HCT116 (cell line): ENCODE measurements at places on chromosomes 1 and 21. TPM values are rescaled to one million over a fixed set of nuclear protein-coding genes. Genes with fewer than 3 reads are reported as not detected.
A peak's percentile ranks its signal among the peaks of the same experiment; 100 is the strongest.

TTLL10 gene
- total RNA-seq = 0.10 TPM

OLIG2 gene
- not detected for total RNA-seq

DNA sequence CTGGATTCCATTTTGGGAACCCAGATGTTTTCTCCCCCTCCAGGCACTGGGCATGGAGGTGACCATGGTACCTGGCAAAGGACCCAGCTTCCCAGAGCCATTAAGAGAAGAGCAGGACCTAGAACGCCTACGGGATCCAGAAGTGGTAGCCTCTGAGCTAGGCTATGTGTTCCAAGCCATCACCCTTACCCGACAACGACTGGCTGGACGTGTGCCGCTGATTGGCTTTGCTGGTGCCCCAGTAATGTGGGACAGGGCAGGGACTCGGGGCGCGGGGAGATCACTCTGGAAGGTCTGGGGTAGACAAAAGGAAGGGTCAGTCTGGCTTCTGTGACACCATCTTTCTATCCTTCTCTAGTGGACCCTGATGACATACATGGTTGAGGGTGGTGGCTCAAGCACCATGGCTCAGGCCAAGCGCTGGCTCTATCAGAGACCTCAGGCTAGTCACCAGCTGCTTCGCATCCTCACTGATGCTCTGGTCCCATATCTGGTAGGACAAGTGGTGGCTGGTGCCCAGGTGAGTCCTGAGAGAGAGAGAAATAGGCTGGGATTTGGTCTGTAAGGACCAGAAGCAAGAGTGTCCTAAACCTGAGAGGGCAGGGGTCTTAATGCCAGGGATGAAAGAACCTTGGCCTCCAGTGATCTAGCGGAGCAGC, 1.6 kb downstream of the UROD start:
- no peaks in the 10 kb centered on the region for H3K27me3 ChIP-seq
- no peak overlapping the region; the same call in 1 of the 2 replicates for H3K4me3 ChIP-seq
- peaks cover 2% of the 10 kb centered on the region; the same call in 1 of the 2 replicates for H3K36me3 ChIP-seq
- DNase-seq = no peak

- no peaks in the 10 kb centered on the region for H3K27me3 ChIP-seq
- DNase-seq = no peak
- no peaks in the 10 kb centered on the region for H3K4me1 ChIP-seq
- no peak overlapping the region for H3K27ac ChIP-seq
- H3K4me3 ChIP-seq = no peak overlapping the region
Observed at GRCh38 chr21:46622226-46622625, 13.2 kb upstream of the PRMT2 start.

DNA sequence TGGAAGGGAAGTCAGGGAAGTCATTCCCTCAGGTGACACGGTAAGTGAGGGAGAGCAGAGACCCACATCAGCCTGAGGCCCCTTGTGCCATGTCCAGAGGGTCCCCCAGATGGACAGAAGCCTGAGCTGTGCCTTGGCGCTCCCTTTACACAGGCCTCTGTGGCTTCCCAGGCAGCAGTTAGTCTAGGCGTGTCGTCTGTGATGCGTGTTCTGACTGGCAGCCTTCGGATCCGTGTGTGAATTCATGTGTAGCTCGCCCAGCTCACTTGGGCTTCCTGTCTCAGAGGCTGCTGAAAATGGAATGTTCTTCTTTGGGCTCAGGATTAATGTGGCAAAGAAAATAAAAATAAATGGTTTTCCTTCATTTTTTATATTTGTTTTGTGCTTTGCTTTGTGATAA, 28.3 kb downstream of the PRMT2 start:
- H3K4me3 ChIP-seq = no peak overlapping the region
- H3K36me3 ChIP-seq = peaks cover 2% of the 10 kb centered on the region; the same call in 1 of the 2 replicates
- no peak overlapping the region for H3K27ac ChIP-seq
- DNase-seq = no peak
- H3K27me3 ChIP-seq = no peaks in the 10 kb centered on the region

GRCh38 chr1:40409467-40409866, 35.9 kb downstream of the SMAP2 start:
- H3K36me3 ChIP-seq = 0 out of 2 replicates have a peak, but pooled peaks cover 2% of the 10 kb centered on the region
- no peak overlapping the region for H3K27ac ChIP-seq
- H3K27me3 ChIP-seq = no peaks in the 10 kb centered on the region
- no peaks in the 10 kb centered on the region for H3K4me1 ChIP-seq
- no peak overlapping the region for H3K4me3 ChIP-seq

GRCh38 chr1:61869691-61870109, 127.4 kb downstream of the PATJ start:
- H3K27ac ChIP-seq = no peak overlapping the region
- no peaks in the 10 kb centered on the region; the same call in 1 of the 2 replicates for H3K36me3 ChIP-seq
- no peaks in the 10 kb centered on the region for H3K4me1 ChIP-seq
- H3K4me3 ChIP-seq = no peak overlapping the region
- no peak for DNase-seq
- no peaks in the 10 kb centered on the region for H3K27me3 ChIP-seq

- no peak for DNase-seq
- H3K4me1 ChIP-seq = peaks cover 14% of the 10 kb centered on the region
- no peak overlapping the region for H3K4me3 ChIP-seq
Observed at GRCh38 chr1:223737342-223737741, 25.0 kb downstream of the CAPN2 start.

DNA sequence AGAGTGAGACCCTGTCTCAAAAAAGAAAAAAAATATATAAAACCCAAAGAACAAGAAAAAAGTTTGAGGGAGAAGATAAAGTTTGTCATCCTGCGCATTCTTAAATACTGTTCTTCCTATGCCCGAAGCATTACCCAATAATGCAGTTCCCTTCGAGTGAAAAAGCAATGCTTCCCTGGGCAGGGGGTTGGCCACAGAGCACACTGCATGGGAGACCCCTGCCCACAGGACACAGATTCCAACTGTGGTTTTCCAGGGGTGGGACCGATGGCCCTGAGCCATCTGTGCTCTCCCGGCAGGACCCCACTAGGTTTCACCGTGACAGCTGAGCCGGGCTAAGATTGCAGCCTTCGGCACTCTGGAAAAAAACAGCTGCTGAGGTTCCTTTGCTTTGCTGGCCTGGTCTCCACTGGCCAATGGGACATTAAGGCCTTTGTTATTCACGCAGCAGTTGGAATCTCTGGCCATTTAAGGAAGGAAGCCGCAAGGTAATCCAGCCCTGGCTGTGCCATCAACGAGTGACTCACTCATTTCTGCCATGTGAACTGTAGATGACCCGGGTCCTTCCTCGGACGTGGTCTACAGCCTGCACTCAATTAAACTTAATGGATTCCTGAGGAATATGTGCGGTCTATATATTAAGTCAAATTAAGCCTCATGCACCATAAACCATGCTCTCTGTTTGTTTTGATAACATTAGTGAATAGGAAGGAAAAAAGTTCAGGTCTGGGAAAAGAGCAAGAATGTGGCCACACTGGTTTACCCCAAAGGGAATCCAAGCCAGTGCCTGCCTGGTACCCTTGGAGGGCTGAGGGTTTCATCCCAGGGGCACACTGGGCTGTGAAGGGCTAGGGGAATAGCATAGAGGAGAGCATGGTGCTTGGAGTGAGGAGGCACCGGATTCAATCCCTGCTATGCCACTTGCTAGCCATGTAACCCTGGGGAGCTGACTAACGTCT, 163.2 kb downstream of the ZBTB18 start:
- H3K4me3 ChIP-seq = no peak overlapping the region
- H3K36me3 ChIP-seq = no peaks in the 10 kb centered on the region
- peaks cover 24% of the 10 kb centered on the region for H3K4me1 ChIP-seq
- H3K27me3 ChIP-seq = no peaks in the 10 kb centered on the region
- peak overlapping the region; percentile 48 for H3K27ac ChIP-seq

DNA sequence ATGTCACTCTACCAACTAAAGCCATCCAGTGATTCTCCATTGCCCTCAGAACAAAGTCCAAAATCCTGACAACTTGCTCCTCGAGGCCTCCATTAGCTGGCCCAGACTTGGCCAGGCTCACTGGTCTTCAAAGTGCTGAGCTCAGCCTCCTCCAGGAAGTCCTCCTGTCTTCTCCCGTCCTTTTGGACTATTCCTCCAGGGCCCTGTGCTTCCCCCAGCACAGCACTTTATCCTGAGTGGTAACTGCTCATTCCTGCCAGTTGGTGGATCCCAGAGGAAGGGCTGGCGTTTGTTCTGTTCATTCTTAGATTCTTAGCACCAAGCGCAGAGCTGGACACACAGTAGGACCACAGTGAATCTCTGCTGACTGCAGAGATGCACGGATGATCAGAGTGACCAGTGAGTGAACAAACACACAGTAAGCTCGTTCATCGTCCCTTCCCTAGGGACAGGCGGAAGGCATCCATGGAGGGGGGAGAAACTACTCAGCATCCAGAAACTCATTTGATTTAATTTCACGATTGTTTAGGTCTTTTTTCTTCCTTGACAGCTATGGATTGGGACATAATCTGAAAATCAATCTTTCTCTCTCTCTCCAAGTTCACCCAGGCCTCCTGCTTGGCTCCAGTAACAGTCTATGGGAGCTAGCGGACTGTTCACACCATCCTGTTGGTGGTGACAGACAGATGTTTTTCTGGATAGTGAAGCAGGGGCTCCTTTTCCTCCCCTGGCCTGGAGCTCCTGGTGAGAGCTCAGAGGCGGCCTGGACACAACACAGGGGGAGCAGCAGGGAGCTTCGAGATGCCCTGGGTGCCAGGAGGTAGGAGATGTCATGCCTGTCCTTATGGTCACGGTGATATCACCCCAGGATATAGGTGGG, 180.2 kb downstream of the PTPRU start:
- H3K4me1 ChIP-seq = 0 out of 2 replicates have a peak, but pooled peaks cover 4% of the 10 kb centered on the region
- H3K36me3 ChIP-seq = no peaks in the 10 kb centered on the region
- DNase-seq = no peak
- no peak overlapping the region for H3K4me3 ChIP-seq
- peaks cover 4% of the 10 kb centered on the region; the same call in 1 of the 2 replicates for H3K27me3 ChIP-seq

- H3K4me1 ChIP-seq = no peaks in the 10 kb centered on the region
- no peak overlapping the region for H3K27ac ChIP-seq
- peaks cover 10% of the 10 kb centered on the region for H3K27me3 ChIP-seq
- DNase-seq = no peak
- no peaks in the 10 kb centered on the region for H3K36me3 ChIP-seq
Observed at GRCh38 chr21:41503331-41503730, 4.6 kb downstream of the TMPRSS2 start.

- no peak for DNase-seq
- H3K27ac ChIP-seq = no peak within 1 kb of the TSS
- no peak within 1 kb of the TSS for H3K4me3 ChIP-seq
- no peaks in the 10 kb centered on the region for H3K4me1 ChIP-seq
- H3K27me3 ChIP-seq = no peaks in the 10 kb centered on the region
Observed at GRCh38 chr1:115840605-115841460, at the start of gene NHLH2. TSS of gene NHLH2 (minus strand) at chr1:115841126. CDS start at chr1:115838372, 2,754 bp downstream.

DNA sequence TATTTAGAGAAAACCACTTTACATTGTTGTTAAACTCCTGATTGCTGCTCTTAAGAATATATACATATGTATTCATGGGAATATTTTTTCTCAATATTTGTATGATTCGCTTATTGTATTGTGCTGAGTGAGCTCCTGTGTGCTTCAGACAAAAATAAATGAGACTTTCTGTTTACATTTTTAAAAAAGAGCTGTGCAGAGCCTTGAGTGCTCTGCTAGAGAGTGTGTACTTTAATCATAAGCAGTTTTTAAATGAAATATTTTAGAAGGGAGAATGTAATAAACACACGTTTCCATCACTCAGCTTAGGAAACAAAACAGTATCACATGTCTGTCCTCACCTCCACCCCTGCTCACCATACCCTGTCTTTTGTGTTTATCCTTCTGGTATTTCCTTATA, 9.7 kb downstream of the PTPN14 start:
- no peaks in the 10 kb centered on the region for H3K36me3 ChIP-seq
- DNase-seq = no peak
- H3K4me3 ChIP-seq = no peak overlapping the region
- no peaks in the 10 kb centered on the region for H3K4me1 ChIP-seq
- no peaks in the 10 kb centered on the region for H3K27me3 ChIP-seq
- H3K27ac ChIP-seq = no peak overlapping the region

DNA sequence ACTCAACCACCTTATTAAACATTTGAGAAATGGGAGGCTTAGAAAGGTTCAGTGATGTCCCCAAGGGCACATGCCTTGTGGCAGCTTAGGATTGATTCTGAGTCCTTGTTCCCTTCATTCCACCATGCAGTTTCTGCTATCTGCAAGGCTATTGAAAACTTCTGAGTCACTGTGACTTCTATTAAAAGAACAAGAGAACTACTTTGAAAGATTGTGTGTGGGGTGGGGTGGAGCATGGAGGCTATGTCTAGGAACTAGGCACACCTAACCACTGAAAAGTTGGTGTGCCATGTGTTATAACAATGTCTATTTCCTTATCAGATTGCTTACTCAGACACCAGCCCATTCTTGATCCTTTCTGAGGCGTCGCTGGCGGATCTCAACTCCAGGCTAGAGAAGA, 10.8 kb downstream of the MTARC1 start:
- no peaks in the 10 kb centered on the region for H3K27me3 ChIP-seq
- H3K36me3 ChIP-seq = peaks cover 4% of the 10 kb centered on the region; the same call in 1 of the 2 replicates
- H3K4me1 ChIP-seq = no peaks in the 10 kb centered on the region
- no peak for DNase-seq

DNA sequence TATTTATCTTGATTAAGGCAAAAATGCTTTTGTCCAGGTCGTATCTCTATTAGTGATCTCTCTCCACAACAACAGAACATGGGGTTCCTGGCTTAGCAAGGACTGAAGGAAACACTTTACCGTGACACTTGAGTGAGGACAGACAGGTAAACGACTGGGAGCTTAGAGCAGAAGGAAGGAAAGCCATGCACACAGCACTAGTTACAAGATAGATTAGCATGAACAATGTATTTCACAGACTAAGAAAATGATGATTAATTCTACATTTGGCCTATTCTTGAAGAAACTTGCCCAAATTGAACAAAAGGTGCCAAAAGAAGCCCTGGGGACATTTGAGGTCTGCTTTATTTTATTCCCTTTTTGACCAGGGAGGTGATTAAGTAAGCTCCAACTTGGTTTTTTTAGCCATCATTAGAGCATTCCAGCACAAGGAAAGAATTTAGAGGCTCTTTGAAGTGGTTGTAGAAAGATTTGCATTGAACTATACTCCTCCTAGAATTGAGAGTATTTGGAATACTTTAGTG, 248.5 kb downstream of the USP25 start:
- H3K27me3 ChIP-seq = no peaks in the 10 kb centered on the region
- no peak overlapping the region for H3K4me3 ChIP-seq
- H3K36me3 ChIP-seq = no peaks in the 10 kb centered on the region
- DNase-seq = no peak

DNA sequence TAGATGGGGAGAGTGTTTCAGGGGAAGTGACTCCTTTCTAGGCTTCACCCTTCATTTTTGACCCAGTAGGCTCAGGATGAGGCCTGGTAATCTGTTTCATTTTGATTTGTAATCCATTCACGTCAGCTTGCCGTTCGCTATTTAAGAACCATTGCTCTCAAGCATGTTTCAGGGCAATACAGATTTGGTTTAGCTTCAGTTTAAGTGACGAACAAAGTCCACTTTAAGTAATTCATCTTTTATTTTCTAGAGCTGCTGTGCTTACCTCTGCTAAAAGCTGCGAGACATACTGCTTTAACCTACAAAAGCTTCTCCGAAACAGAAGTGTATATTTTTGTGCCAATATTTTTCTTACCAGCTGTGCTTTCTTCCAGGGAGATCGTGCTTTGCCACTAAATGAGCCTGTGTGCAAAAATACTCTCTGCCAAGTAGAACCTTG, 8.9 kb upstream of the FMO3 start:
- no peaks in the 10 kb centered on the region for H3K27me3 ChIP-seq
- no peak overlapping the region for H3K4me3 ChIP-seq
- no peaks in the 10 kb centered on the region for H3K36me3 ChIP-seq
- H3K27ac ChIP-seq = no peak overlapping the region
- no peaks in the 10 kb centered on the region for H3K4me1 ChIP-seq
- DNase-seq = no peak

GRCh38 chr1:208445758-208446203, 201.6 kb upstream of the PLXNA2 start:
- H3K4me1 ChIP-seq = no peaks in the 10 kb centered on the region
- DNase-seq = no peak
- 0 out of 2 replicates have a peak, but pooled peaks cover 2% of the 10 kb centered on the region for H3K27me3 ChIP-seq

- peaks cover 12% of the 10 kb centered on the region for H3K27me3 ChIP-seq
- H3K27ac ChIP-seq = no peak overlapping the region
- H3K4me3 ChIP-seq = no peak overlapping the region
Observed at GRCh38 chr1:3746830-3747521, 5.3 kb upstream of the CCDC27 start.
